ENCODE measurements at places on chromosomes 5 and 9.

DNA sequence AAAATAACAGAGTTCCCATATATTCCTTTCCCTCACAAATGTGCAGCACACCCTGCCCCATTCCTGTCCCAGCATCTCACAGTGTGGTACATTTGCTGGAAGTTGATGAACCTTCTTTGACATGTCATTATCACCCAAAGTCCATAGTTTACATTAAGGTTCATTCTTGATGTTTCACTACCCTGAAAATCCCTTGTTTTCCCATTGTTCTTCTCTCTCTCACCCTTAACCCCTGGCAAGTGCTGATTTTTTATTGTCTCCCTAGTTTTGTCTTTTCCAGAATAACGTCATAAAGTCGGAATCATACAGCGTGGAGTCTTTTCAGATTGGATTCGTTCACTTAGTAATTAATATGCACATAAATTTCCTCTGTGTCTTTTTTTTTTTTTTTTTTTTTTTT lies 48.1 kb downstream of the SPIN1 start:
- DNase-seq, result no peak

- no peak for DNase-seq
These were observed 27.7 kb downstream of the LHX6 start for GRCh38 chr9:122200960-122201595.

DNA sequence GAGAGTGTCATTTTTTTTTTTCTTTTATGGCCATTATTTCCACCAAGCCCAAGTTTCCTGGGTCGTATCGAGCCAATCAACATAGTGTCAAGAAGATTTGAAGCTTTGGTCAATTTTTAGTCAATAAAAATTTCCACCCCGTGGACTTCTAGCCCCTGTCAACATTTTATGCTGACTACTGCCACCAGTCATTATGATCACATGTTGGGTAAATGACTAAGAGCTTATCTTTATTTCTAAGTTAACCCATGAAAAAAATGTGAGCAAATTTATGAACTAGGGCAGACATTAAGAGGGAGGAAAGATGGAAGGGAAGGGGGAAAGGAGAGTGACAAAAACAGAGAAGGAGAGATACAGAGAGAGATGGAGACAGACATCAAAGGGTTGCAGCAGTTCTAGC lies 143.5 kb upstream of the ALDH1B1 start:
- no peak for DNase-seq

GRCh38 chr5:78320401-78320800 lies 25.9 kb upstream of the AP3B1 start:
- no peak for DNase-seq

GRCh38 chr5:118832974-118833373 lies 155.4 kb downstream of the DTWD2 start:
- no peak for DNase-seq

DNA sequence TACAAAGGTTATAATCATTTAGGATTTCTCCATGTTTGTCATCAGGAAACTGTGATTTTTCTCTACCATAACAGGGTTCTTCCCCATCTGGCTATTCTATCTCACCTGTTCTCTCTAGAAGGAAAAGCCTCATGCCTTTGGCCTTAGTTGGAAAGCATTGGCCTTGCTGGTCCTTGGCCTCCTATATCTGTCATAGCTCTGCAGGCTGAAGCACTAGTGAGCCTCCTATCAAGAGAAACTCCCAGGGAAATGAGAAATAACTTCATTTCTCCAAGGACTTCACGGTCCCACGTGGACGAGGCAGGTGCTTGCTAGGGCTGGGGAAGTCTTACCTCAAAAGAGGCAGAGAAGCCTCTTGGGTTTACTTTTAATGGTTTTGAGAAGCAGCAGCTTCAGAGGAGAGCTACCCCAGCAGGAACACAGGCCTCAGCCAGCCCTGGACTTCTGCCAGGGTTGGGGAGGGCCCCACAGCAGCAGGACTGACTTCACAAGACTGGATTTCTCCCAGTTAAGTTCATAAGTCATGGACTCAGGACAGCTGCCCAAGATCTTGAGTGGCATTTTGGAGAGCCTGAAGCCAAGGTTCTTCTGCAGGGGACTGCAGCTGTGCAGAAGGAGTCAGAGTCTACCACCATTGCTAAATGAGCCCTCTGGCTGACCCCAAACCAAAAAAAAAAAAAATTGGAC lies 15.8 kb upstream of the PSAT1 start:
- DNase-seq, result no peak

- DNase-seq, result no peak
These were observed 34.4 kb downstream of the HAPLN1 start for GRCh38 chr5:83686251-83686650.

- DNase-seq, result no peak
These were observed 100.4 kb downstream of the GAPVD1 start for GRCh38 chr9:125361837-125362531.

- DNase-seq, result no peak
These were observed 1014.8 kb downstream of the NR2F1-AS1 start for GRCh38 chr5:92566113-92566786.

GRCh38 chr5:109102096-109102690 lies 307.6 kb downstream of the PJA2 start:
- DNase-seq, result no peak

DNA sequence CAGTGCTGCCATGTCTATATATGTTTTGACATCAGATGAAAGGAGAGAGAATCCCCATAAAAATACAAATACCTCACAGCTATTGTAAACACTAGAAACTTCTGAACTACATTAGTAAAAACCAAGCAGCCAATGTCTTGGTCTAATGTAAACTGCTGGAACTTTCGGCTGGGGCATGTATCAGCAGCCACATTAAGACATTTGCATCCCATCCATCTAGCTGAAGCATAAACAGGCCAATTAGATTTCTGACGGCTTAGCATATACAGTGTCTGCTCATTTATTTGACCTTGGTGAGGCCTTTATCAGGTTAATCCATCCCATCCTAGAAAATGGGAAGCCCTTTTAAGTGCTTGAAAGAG lies 65.7 kb downstream of the PTCH1 start:
- no peak for DNase-seq

GRCh38 chr5:59091965-59092364 lies 509.1 kb downstream of the RAB3C start:
- DNase-seq, result no peak

DNA sequence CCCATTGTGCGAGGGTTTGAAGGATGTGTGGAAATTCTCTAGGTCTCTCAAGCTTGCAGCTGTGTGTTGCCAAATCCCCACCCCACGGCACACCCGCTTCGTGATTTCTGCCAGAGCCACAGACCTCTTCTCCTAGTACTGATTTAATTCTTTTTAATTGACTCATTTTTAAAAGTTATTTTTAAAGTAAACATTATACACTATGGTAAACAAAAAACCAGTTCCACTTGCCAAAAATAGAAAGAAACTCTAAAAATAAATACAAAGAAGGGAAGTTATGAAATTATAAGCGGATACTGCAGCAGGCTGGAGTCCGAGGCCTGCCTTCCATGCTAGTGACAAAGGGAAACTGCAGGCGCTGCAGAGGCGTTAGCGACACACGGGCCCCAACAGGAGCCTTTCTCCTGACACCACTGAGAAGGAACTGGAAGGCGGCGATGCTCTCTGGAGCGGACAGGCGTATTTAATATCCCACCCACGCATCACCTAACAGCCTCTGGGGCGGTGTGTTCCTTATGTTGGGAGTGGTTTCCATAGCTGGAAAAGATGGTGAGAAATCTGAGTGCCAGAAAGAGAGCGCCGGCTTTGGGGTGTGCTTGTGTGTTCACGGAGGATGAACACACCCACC lies 122.5 kb downstream of the COL23A1 start:
- DNase-seq, result no peak

DNA sequence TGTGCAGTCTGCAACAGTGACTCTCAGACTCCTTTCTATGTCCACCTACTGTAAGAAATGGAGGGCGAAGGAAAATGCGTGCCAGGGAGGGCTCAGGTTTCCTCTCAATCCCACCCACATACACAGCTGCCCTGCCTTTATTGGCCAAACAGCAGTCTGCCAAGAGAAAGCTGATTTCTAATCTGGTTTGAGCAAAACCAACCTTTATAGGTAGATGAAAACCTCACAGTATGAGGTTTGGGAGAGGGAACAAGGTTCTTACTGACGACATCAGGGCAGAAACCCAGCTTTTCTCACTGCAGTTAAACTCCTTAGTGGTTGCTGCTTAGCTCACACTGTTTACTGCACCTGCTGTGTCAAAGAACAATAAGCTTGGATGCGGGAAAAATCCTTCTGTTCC lies 152.3 kb upstream of the KLF9 start:
- no peak for DNase-seq

GRCh38 chr9:131669269-131670157 lies 70.4 kb downstream of the RAPGEF1 start:
- DNase-seq, result no peak

DNA sequence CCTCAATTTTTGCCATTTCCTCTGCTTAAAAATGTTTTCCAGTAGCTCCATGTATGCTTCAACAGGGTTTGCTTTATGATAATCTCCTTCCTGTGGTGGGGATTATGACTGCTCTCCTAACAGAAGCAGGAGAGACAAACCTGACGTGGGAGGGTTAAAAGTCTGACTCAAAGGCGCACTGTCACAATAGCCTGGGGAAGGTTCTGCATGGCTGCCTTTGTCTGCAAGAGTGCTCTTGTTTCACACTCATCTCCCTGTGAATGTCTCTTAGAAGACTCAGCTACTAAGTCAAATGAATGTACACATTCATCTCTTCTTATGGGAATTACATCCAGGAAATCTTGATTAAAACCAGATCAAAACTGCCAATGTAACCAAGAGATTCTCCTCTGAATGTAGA lies 90.9 kb upstream of the MTAP start:
- DNase-seq, result no peak

DNA sequence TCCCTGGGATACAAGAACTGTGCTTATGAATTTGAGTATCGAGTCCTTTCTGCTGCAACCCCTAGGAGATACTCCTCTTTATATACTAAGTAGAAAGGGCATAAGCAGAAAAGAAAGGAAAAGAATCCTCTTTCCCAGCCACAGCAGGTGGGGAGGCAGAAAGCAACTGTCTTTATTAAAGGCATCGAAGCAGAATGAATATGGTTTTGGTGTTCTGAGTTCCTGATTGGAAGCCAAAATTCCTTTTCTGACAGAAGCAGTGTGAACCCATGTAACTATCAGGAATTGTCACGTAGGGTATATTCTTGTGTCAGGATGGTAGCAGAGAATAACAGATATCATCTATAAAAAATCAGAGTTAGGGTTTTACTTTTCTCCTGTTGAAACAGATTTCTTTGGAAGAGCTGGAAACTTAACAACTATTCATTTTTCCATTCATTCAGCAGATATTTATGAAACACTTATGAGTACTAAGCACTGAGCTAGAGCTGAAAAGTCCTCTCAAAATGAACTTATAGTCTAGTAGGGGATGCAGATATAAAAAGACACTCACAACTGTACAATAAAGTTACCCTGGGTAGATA lies 96.5 kb upstream of the LHFPL2 start:
- no peak for DNase-seq

GRCh38 chr5:168578006-168578405 lies 1.2 kb downstream of the PANK3 start:
- no peak for DNase-seq

Measured in activated gamma-delta T cell treated with Interleukin-2 at 50 U/mL for 16 hours (primary cell).